HCEC 1CT (cell line): ENCODE measurements at places on chromosomes 5 and 9.
A peak's percentile ranks its signal among the peaks of the same experiment; 100 is the strongest.

- no peak for DNase-seq
These were observed 7.1 kb downstream of the FPGS start for GRCh38 chr9:127809540-127810377.

DNA sequence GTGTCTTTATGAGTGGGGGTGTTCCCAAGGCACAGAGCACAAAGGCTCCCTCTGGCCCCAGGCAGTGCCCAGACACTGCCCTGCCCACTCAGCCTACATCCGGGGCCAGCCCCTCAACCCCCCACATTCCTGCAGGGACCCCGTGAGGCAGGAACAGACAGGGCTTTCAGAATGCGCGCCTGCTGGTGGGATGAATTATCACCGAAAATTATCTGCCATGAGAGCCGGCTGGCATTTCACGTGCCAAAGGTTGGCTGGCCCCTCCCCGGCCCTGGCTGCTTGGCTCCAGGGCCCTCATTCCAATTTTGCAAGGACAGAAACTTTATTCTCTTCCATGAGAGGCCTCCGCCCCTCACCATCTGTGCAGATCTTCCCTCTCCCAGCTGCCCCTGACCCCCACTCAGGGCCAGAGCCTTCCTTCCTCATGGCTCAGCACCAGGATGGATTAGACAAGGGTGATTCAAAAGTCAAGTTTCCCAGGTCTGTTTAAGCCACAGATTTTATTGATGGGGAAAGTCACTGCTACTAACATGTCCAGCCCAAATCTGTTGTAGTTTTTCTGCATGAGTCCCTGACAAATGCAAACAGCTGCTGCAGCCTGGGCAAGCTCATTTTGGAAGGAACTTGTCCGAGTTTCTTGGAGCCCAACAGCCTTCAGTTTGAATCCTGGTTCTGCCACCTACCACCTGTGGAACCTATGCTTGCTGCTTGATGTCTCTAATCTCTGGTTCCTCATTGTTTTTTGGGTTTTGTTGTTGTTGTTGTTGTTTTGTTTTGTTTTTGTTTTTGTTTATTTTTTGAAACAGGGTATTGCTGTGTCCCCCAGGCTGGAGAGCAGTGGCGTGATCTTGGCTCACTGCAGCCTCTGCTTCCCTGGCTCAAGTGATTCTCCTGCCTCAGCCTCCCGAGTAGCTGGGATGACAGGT lies 32.3 kb upstream of the WDR38 start:
- DNase-seq, result no peak

DNA sequence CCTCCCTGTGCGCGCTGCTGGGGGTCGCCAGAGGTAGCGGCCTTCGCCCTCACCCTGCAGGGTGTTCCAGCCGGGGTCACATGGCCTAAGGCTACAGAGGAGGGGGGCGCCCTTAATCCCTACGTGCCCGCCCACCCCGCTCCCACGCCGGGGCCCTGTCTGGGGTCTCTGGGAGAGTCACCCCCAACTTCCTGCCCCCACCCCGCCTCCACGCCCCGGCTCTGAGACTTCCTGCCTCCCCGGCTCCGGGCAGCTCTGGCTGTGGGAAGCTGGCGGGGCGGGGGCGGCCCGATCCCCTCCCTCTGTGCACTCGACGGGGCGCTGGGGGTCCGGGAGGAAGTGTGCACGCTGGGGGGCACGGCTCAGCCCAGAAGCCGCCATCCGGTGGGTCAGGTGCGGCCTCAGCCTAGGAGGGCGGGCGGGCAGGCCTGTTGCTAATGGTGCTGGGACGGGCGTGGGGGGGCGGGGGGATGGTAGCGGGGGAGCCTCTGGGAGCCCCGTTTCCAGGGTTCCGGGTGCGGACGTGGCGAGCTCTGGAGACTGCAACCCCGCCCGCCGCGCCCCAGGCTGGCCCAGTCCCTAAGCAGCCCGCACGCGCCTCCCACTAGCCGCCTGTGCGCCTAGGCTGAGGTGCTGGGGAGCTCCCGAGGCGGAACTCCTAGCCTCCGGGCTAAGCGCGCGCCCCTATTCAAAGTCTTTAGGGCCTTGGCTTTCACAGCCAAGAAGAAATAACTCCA lies 61.6 kb downstream of the CXXC5 start:
- no peak for DNase-seq

GRCh38 chr5:157575381-157576020 lies at the start of gene ADAM19:
ADAM19 (minus strand) TSS chr5:157575775; CDS start chr5:157575696, 79 bp downstream.
- peak; percentile 50 for DNase-seq

GRCh38 chr5:149254506-149254905 lies 17.2 kb upstream of the AFAP1L1 start:
- DNase-seq, result no peak

GRCh38 chr5:77312413-77312812 lies 101.9 kb downstream of the PDE8B start:
- peak; percentile 19 for DNase-seq

DNA sequence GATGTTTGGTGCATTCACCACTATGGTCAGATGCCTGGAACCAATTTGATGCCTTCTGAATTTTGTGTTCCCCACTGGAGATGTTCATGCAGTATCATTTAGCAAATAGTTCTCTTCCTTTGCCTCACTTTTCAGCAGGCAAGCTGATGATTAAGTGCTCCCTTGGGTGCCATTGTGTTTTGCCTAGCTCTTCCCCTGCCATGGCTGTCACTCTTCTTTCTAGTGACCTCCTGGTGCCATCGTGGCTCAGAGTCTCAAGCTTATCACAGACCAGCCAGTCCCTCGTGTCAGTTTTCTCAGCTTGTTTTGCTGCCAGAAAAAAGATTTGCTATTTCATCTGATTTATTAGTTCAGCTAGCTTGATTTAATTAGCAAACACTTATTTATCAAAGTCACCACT lies 41.3 kb downstream of the IL31RA start:
- no peak for DNase-seq

GRCh38 chr5:177330991-177331842 lies 19.5 kb upstream of the MXD3 start:
- no peak for DNase-seq

DNA sequence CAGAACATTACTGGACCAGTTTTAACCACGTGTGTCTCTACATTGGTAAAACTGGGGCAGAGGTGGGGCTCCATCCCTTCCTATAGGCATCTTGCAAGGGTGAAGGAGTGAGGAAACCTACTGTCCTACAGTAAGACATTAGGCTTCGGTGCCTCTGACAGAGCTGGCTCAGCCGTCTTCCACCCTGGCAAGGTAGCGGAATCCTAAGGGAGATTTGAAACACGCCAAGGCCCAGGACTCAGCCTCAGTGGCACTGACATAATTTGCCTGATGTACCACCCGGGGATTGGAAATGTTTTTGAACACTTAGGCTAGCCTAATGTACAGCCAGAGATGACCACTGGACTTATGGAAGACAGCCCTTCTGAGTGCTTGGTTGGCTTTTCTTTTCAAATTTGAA lies 329.7 kb upstream of the IRX1 start:
- DNase-seq, result no peak

DNA sequence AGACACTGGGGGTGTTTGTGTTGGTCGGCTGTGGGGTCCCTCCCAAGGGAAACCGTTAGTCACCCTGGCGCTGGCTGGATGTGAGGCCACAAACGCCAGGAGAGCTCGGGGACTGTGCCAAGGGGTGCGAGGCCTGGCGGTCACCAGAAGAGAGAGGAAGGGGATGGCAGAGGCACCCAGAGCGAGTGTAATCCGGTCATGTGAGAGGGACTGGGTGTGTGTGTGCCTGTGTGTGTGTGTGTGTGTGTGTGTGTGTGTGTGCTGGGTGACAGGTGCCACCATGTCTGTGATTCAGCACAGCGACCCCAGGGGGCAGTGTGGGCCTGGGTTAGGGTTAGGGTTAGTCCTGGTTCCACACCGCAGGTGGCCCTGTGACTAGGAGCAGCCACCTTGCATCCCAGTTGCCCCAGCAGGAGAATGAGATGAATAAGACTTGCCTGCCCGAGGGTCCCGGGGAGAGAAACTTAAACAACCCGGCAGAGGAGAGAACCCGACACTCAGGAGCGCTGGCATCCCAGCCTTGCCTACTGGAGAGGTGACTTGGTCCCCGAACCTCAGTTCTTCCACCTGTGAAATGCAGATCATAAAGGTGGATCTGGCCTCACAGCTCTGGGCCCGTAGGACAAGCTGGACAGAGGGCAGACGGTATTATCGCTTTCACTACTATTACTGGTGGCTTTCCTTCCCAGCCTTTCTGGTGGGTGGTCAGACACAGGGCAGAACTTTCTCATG lies 1.4 kb upstream of the ADAMTSL2 start:
- peak; percentile 10 for DNase-seq

DNA sequence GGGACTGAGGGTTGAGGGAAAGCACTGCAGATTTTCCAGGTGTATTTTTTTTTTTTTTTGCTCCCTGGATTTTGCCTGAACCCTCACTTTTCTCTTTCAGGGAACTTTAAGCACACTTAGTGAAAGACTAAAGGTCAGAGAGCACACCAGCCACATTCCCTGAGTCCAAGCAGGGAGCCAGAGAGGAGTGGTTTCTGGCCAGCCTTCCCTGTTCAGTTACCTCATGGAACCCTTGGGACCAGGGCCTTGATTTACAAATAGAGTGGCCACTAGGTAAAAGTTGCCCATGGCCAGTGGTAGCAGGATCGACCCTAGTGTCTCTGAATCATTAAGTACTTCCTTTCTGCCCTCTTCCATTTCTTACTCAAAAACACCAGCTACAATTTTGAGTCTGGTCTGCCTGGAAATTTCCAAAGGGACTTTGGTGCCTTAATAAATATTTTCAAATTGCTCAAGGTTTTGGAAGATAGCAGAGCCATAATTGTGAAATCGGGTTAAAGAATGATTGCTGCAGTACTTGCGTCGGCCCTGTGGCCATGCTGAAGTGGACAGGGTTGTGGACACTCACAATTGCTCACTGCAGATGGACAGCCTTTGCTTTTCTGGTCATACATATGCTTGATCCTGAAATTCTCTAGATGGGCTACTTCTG lies 14.5 kb downstream of the PALM2AKAP2 start:
- DNase-seq, result peak; percentile 23

DNA sequence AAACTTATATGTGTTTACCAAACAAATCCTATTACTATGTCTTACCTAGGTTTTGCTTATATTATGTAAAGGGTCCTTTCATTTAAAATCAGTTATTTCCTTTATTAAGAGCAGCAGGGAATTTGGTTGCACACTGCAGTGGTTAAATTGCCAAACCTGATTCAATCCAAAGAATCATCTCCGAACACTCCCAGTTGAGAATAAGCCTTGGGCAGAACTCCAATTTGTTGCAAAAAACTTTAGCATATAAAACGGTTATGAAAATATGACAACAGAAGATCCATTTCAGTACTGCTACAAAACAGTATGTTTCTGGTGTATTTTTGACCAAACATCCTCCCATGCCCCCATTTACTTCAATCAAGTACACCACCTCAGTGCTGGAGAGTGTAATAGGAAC lies 587.0 kb upstream of the GRAMD2B start:
- DNase-seq, result no peak

- DNase-seq, result no peak
These were observed 4.5 kb upstream of the IL7R start for GRCh38 chr5:35852084-35852734.

GRCh38 chr5:68140763-68141162 lies 74.8 kb upstream of the PIK3R1 start:
- no peak for DNase-seq

- DNase-seq, result no peak
These were observed 31.3 kb downstream of the PARP8 start for GRCh38 chr5:50697739-50698138.

DNA sequence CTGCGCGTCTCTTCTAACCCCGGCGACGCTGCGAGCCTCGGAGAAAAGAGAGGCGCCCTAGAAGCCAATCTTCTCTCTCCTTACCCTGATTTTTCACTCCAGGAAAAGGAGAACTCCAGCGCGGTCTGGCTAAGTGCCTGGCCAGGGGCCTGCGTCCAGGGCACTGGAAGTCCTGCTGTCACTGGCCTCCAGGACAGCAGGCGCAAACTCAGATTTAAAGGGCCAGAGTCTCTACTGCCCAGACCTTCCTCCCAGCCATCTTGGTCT lies 553 bp upstream of the FOXB2 start:
- DNase-seq, result no peak

DNA sequence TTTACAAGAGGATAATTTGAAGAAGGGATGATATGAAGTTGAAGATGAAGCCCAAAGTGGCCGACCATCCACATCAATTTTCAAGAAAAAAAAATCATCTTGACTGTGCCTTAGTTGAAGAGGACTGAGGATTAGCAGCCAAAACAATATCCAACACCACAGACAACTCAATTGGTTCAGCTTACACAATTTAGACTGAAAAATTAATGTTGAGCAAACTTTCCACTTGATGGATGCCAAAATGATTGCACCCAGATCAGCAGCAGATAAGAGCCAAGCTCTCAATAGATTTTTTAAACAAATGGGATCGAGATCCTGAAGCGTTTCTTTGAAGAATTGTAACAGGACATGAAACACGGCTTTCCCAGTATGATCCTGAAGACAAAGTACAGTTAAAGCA lies 163.2 kb downstream of the GADD45G start:
- no peak for DNase-seq

DNA sequence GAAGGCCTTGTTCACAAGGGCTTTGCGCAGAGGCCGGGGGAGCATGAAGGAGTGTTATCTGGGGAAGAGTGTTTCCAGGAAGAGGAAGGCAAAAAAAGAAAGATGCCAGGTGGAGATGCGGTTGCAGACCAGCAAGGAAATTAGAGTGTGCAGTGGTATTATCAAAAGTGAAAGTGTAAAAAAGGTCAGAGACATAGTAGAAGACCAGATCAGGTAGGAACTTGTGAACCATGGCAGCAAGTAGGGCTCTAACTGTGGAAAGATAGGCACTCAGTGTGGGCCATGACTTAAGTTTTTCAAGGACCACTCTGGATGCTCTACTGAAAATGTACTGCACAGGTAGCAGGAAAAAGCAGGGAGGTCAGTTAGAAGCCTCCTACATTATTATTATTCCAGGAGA lies 90.1 kb upstream of the SPOCK1 start:
- DNase-seq, result no peak

GRCh38 chr5:55110217-55110616 lies 7.8 kb downstream of the GZMA start:
- DNase-seq, result no peak

GRCh38 chr9:16136961-16137360 lies 584.1 kb downstream of the CCDC171 start:
- DNase-seq, result peak; percentile 67

GRCh38 chr5:149022200-149022599 lies 40.7 kb downstream of the SH3TC2 start:
- no peak for DNase-seq

- DNase-seq, result peak; percentile 46
These were observed 348.6 kb upstream of the RGMB start for GRCh38 chr5:98424681-98425450.

DNA sequence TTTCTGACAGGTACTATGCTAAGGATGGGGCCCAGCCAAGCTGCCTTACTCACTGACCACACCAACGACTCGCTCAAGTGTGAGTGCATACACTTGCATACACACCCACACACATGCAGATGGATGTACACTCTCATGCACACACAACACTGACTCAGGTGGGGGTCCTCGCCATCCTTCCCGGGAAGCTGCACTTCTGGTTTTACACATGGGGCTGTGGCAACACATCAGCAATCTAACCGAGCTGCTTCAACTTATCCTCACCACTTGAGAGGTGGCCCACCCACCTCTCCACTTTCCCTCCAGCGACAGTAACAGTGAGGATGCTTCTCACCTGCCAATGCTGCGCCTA lies 67.2 kb upstream of the SLC25A51 start:
- no peak for DNase-seq
